ENCODE measurements at places on chromosomes 4 and X.

DNA sequence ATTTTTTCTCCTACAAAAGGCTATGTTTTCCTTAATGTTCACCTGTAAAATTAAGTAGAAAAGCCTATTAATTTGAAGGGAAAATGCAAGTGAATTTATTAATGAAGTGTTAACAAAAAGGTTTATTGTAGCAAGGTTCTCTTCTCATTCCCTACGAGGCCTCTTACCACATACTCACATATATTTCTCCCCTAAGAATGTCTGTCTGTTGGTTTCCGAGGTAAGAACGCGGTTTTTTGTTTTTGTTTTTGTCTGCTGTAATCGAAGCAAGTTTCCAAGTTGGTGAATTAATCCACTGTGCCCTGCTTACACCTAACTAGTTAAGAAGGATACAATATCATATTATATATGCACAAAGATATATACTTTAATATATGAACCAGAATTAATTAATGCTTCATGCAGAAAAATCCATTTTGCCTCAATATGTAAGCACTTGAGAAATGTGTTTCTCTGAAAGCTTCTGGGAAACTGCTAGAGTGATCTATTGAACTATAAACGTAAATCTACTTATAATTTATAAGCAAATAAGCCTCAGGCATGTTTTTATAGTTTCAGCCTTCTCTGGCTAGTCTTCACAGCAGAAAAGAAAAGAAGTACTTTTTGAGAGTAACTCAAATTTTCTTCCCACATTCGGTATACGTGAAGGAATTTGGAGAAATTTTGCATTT lies 120.8 kb downstream of the EGF start:
- no peak for DNase-seq

DNA sequence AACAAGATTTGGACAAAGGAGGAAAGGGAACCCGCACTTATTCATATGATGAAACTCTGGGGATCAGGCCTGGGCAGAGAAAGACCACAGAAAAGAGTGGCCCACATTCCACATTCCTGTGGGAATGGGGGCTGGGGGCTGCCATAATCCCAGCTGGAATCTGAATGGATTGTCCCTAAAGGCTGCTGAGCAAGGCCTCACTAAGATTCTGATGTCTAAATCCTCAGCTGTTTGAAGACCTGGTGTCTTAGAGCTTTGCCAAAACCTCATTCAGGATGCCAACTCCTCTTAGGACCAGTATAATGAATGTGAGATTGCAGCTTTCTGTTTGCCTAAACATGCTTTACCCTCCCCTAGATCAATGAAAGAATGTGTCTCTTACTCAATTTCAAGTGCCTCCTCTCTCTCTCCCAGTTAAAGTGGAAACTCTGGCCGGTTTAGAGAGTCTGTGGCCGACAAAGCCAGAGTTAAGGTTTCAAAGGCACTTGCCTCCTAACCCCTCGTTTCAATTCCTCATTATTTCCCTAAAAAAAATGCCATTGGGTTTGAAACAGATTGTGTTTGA lies 33.3 kb upstream of the GPC4 start:
- DNase-seq, result peak; percentile 37

DNA sequence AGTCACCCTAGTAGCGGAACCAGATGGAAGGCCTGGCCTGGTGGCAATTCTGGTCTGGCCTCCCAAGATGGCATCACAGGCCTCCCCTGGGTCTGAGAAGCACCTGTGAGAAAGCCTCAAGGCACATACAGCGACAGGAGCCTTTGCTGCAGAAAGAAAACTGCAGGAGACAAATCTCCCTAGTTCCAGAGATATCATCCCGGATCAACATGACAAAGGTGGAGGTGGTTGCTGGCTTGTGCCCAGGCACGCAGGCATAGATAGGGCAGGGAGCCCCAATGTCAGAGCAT lies 93.6 kb downstream of the BCOR start:
- DNase-seq, result no peak

- no peak for DNase-seq
These were observed 53.2 kb downstream of the CPLX1 start for GRCh38 chr4:772776-773175.

- no peak for DNase-seq
These were observed 30.9 kb upstream of the SYTL5 start for GRCh38 chrX:37975421-37975820.

- DNase-seq, result peak; percentile 86
These were observed 116.2 kb downstream of the GATB start for GRCh38 chr4:151644622-151645021.

GRCh38 chrX:120823556-120823955 lies 52.1 kb downstream of the CT47B1 start:
- no peak for DNase-seq
